ENCODE measurements at places on chromosomes 6 and 20.

DNA sequence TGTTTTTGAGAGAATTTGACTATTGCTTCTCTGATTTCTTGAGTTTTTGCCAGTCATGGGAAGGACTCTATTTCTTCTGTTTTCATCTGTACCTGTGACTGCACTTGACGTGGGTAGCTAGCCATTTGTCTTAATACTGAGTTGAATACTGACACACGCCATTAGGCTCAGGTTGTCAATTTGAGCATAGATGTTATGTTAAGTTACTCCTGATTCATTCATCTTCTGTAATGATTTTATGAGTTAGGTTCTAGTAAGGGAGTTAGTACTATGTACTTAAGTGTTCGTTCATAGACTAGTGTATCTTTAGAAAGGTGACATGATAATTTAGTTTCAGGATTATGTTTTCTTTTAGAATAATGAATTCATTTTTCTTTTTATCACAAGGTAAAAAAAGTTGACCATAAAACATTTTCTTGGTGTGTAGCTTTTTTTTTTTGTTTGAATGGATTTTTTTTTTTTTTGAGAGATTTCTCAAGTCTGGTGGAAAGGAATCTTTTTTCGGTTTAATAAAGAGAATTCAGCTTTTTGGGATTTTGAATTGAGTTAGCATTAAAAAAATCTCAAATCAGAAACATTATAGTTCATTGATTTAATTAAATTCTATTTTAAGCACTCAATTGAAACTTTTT is 1.7 kb downstream of the AFDN start:
- no peak for DNase-seq

DNA sequence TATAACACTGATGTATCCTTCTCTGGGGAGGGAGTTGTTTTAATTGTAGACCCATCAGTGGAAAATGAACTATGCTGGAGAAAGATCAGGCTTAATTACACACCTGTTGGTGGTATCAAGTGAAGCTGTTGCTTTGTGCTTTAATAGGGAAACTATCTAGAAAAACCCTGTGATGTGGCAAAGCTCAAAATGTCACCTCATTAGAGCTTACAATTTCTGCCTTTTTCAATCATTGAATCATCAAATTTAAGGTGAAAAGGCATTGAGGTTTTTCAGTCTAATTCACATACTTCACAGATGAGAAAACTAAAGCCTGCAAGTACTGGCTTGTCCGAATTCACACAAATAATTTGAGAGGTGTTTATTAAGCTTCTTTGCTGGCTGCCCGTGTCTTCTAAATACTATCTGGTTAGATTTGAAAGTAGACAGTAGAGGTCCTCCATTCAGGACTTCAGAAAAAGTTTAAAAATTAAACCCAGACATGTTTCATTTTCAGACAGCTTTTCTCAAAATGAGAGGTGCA is 143.3 kb upstream of the MAP3K7 start:
- DNase-seq, result no peak

GRCh38 chr6:24982231-24982630 is 46.5 kb upstream of the RIPOR2 start:
- no peak for DNase-seq

GRCh38 chr20:58636983-58637421 is 14.1 kb upstream of the STX16 start:
- DNase-seq, result no peak

DNA sequence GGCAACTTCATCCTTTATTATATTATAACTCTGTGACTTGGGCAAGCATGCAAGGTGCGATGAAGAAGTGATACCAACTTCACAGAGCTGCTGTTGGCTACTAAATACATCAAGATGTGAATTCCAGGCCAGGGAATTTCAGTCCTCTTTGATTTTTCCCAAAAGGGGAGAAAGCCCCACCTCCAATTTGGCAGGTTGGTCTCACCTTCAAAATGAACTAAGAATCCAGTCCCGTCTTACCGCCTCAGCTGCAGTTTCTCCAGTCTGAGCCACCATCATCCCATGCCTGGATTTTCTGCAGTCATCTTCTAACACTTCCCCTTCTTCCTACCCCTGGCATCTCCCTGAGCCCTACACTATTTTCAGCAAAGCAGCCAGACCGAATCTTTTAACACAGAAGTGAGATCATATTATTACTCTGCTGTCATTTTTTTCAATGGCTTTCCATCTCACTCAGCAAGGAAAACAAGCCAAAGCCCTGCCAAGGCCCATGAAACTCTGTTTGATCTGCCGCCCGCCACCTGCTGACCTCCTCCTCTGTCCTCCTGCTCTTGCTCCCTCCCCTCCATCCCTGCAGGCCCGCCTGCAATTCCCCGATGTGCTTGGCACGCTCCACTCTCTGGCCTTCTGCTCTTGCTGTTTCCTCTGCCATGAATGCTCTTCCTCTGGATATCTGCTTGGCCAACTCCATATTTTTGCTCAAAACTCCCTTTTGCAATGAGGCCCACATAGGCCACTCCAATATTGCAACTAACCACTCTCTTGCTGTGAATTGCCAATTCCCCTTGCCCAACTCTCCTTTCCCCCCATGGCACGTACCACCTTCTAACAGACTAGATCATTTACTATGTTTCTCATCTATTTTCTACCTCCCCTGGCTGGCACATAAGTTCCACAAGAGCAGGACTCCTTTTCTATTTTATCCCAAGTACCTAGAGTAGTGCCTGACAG is 46.0 kb upstream of the TAGAP start:
- DNase-seq, result no peak

- DNase-seq, result no peak
Measured at GRCh38 chr6:5082487-5083306, 2.4 kb upstream of the PPP1R3G start.

GRCh38 chr20:33679758-33680485 is 5.7 kb upstream of the NECAB3 start:
- no peak for DNase-seq
